ENCODE measurements at places on chromosomes 3 and 15. TPM values are rescaled to one million over a fixed set of nuclear protein-coding genes. Genes with fewer than 3 reads are reported as not detected.

LSAMP gene
- total RNA-seq: 1.7 TPM

ADAMTS9 gene
- total RNA-seq: 273 TPM

MED12L gene
- total RNA-seq: 0.48 TPM

ILDR1 gene
- total RNA-seq: not detected

TMA7 gene
- 144 TPM for total RNA-seq

- DNase-seq: no peak
Observed at GRCh38 chr3:197197334-197197733, 101.1 kb downstream of the DLG1 start.

GRCh38 chr3:99013777-99014315 is 112.4 kb upstream of the DCBLD2 start:
- DNase-seq: no peak

GRCh38 chr15:77481670-77482069 is 61.0 kb downstream of the HMG20A start:
- DNase-seq: no peak

GRCh38 chr3:30893678-30894325 is 659 bp downstream of the GADL1 start:
- DNase-seq: no peak

DNA sequence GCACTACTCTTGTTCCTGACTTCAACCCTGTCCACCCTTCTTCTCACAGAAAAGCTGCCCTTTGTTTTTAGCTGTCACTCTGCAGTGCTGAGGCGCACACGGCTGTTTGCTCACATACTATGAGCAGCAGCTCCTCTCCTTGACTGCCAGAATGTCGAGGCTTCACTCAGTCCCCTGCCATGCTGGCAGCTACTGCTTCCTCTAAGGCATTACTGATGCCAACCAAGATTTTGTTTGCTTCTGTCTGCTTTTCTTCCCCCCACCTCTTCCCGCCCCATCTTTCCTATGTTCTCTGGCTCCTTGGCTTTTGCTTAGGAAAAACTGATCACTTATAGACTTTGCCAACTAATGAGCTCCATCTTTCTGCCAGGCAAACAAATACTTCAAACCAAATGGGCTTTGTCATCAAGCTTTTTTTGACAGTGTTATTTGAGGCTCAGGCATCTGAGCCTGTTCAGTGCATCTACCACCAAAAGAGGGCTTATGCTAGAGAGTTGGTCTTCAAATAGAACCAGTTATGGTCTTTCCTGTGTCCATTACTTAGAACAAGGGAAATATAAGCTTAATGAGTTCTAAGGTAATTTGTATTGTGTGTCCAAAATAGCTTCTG is 81.0 kb downstream of the FBXL2 start:
- DNase-seq: no peak

GRCh38 chr15:52352086-52352485 is 56.5 kb upstream of the MYO5C start:
- DNase-seq: no peak

DNA sequence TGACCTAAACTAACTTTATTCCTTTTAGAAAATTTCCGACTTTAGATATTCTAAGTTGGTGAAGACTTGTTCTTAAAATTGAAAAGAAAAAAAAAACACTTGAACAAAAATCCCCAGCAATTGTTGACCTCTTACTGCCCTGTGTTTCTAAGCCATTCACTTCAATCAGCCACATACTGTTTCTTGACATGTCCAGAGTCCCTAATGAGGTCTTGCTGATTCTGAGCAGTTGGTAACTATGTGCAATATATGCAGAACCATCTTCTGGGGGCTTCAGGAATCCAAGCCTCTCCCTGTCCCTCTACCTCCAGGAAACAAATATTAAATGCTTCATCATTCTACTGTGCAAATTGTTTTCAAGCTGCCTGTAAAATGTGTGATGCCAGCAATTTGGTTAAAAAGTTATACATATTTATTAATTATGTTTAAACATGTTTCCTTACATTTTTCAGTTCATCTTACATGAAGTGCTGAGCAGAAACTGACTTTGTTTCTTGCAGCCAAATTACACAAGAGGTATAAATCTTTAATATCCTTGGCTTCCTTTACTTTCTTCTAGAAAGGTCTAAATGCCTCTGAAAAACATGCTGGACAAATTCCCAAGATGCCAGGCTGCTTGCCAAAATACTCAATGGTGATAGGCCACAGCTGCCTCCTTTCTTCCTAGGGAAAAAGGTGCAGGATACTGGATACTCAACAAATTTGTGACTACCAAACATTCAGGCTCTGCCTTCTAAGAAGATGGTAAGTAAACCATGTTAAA is 19.8 kb upstream of the GYG1 start:
- DNase-seq: no peak

GRCh38 chr15:69559440-69560190 is 107.0 kb downstream of the RPLP1 start:
- DNase-seq: no peak

DNA sequence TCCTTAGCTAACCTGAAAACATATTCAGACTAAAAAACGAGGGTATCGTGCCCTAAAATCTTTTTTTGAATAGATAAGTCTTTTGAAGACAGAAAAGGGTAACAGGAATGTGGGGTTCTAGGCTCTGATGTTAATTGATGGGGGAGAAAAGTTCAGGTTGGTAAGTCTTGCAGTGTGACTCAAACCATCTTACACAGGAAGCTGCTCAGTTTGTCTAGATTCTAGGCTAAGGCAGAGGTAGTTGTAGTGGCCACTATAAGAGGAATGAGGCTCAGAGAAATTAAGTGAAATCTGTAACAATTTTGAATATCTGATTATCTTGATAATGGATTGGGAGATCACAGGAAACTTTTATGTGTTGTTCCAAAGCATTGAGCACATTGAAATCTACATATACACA is 267.9 kb downstream of the PDCD6IP start:
- DNase-seq: no peak

DNA sequence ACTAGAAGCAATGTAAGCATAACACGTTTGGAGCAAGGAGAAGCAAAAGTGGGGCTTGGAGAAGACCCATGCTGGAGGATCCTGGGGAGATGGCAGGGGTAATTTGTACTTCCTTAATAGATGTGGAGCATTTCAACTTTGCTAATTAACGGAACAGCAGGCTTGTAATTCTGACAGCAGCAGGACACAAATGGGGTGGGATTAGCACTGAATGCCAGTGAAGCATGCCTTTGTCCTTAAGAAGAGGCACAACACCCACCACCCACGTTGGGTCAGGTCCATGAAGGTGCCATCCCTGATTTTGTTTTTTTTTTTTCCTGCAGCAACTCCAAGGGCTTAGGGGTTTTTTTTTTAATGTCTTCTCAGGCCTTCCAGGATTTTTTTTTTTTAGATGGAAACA is 231.9 kb upstream of the ROPN1 start:
- no peak for DNase-seq

GRCh38 chr3:183247011-183247589 is 6.0 kb upstream of the B3GNT5 start:
- no peak for DNase-seq

DNA sequence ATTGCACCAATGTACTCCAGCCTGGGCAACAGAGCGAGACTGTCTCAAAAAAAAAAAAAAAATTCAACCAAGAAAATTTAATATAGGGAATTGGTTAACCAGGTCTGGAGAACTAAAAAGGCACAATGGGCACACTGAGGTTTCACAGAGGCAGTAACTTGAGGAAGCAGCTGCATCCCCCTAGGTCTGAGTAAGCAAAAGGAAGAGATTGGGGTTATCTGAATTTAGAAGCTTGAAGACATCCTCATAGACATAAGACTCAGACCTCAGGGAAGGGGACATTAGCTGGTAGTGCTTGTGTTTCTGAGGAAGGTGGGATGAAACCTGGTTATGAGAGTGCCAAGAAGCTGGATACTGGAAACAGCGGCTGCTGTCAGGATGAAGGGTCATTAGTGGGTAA is 50.1 kb upstream of the LEKR1 start:
- DNase-seq: no peak
